T-helper 17 cell (primary cell): ENCODE measurements at places on chromosomes 1 and 21. TPM values are rescaled to one million over a fixed set of nuclear protein-coding genes. Genes with fewer than 3 reads are reported as not detected.

DNA sequence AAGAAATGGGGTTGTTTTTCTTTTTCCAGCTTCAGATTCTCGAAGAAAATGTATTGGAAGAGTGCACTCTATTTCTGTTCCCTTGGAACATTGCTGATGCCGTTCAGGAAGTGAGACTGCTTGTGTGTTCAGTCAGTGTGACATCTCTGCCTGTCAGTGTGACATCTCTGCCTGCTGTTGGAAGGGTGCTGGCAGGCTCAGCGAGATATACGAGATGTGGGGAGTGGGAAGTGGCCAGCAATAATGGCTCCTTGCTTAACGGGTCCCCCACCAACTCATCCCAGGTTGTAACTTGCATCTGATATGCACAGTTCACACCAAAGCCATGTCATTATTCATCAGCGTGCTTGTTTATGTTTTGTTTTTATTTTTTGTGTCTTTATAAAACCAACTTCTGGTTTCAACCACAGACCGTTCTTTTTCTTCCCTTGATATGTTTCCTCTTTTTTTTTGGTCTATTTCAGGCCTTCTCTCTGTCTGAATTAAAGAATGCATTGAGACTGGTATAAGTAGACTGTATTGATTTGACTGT, 145.4 kb downstream of the GALNT2 start:
- no peak for DNase-seq

Gene ATP8B2
- 192 TPM for total RNA-seq

GRCh38 chr21:46196733-46197132, 12.5 kb upstream of the SPATC1L start:
- DNase-seq: no peak

DNA sequence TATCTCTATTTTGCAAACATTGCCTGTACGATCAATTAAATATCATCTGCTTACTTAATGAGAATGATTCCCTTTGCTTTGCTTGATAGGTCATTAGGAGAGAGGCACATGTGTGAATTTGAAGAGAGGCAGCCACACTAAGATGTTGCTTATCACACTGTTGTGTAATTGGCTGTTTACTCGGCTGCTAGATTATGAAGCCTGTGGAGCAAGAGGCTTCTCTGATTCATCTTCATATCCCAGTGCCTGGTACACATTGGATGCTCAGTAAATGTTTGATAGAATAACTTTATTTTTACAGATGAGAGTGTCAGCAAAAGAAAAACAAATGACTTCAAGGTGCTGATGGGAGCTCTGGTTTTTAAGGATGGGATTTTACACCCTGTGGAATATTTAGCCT, 156.2 kb upstream of the C8B start:
- DNase-seq: no peak

Gene THBS3
- total RNA-seq: 34.6 TPM

DNA sequence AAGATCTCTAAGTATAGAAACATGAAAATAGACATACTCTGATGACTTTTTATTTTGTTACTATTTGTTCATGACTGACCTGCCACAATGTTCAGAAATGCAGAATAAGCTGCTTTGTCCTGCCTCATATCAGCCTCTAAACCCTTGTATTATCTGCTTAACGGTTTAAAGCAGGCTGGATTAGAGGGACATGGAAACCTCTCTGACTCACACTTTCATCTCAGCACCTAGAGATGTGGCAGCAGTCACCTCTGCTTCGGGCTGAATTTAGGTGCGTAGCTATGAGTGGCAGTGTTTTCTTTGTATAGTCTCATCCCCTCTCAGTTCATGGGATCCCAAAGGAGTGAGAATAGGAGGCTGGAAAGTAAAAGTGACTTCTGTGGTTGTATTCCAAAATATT, 255.4 kb downstream of the RGS7 start:
- no peak for DNase-seq

Gene CYP4A22
- total RNA-seq: not detected

GRCh38 chr1:94884106-94884505, 42.8 kb downstream of the CNN3 start:
- no peak for DNase-seq

- no peak for DNase-seq
These were observed 42.9 kb upstream of the TARBP1 start for GRCh38 chr1:234521836-234522235.

GRCh38 chr1:245086389-245086969, 68.3 kb upstream of the KIF26B start:
- DNase-seq: no peak

DNA sequence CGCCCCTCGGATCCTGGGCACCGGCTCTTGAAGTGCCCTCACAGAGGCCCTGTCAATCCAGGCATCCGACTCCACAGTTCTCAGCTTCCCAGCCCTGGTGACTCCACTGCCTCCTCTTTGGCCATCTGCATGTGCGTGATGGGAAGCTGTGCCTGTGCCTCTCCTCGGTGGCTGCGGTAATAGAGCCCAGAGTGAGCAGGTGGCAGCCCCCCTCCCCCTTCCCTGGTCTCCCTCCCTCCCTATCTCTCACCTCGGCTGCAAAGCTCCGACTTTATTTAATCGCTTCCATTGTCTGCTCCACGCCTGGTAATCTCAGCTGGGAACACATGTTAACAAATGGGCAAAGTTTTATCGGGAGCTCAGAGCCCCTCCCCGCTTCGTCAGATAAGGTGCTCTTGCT, 91.9 kb downstream of the IGSF21 start:
- no peak for DNase-seq

Gene KRTAP19-3
- not detected for total RNA-seq

Gene OR10Z1
- total RNA-seq: not detected

- no peak for DNase-seq
These were observed 46.5 kb downstream of the NCF2 start for GRCh38 chr1:183543619-183544204.

Gene UMODL1
- total RNA-seq: 0.23 TPM

GRCh38 chr1:31723828-31724359, 20.1 kb upstream of the COL16A1 start:
- no peak for DNase-seq

- no peak for DNase-seq
These were observed 297.3 kb upstream of the PROX1 start for GRCh38 chr1:213690341-213690917.

Gene NUDT4B
- total RNA-seq: not detected

- no peak for DNase-seq
These were observed 122.2 kb upstream of the ADGRL4 start for GRCh38 chr1:79128722-79129121.

DNA sequence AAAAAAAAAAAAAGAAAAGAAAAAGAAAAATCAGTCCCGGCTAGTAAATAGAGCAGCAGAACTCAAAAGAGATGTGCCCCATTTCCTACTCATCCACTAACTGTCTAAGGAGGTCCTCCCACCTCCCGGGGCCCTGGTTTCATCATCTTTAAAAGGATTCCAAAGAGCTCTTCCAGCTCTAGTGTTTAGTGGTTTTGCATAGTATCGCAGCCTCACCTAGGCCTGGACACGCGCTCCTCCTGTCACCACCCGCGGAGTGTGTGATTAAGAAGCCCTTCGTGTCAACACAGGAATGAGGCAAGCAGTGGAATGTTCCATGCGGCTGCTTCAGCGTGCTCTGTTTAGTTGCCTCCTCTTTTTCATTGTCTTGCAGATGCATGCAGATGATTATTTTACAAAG, 49.0 kb downstream of the LBR start:
- DNase-seq: no peak

GRCh38 chr1:247295274-247295684, 36.4 kb downstream of the ZNF496 start:
- no peak for DNase-seq

GRCh38 chr1:110005971-110006370, 21.4 kb downstream of the AHCYL1 start:
- DNase-seq: no peak

DNA sequence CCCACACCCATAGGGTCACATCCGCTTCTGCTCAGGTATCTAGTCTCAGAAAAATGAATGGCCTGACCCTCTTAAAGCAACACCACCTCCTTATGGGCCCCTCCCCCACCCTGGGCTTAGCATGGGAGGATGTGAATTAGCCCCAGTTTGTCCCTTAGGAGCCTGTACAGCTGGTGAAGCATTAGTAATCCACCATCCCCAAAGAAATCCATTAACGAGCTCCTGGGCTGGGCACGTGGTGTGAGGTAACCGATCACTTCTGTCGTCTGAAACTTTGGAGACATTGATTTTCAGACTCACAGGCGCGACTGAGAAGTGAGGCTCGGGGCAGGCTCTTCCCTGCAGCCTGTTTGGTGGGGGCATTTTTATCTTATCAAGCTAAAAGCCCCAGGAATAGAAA, 10.5 kb downstream of the RASSF5 start:
- DNase-seq: no peak

GRCh38 chr1:236391008-236391407, 3.1 kb upstream of the EDARADD start:
- DNase-seq: no peak

GRCh38 chr1:50038237-50038809, 14.6 kb upstream of the AGBL4 start:
- DNase-seq: no peak

- DNase-seq: no peak
These were observed 738 bp downstream of the INTS7 start for GRCh38 chr1:212034516-212035122.

DNA sequence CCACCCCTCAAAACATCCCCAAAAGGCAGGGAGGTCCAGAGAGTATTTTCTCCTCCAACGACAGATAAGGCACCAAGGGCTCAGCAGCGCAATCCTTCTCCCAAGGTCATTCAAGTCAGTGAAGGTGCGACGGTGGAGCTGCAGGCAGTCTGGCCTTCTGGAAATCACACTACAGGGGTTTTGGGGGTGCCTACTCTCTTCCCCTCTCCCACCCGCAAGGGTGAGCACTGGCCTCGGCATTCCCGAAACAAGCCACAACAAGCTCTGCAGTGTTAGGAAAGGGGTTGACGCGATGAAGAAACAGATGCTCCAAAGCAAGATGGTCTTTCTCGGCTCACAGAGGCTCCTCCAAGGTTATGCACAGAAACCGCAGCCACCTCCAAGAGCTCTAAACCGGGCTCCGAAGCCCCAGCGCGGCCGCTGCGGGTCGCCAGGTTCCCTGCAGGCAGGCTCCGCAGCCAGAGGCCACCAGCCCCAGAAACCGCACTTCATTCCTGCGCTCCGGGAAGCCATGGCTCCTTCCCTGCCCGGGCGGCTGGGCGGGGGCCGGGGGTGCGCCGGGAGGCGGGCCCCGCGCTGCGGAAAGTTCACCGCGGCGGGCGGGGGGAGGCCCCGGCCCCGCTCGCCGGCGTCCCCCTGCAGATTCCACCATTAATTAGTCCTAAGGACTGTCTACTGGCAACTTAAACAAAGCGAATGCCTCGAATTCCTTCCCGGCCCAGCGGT, 1.1 kb downstream of the LUZP1 start:
- peak; percentile 18 for DNase-seq

Gene PARS2
- total RNA-seq: 0.80 TPM

GRCh38 chr1:211928290-211928801, 97.8 kb upstream of the LPGAT1 start:
- no peak for DNase-seq

Gene CD5L
- total RNA-seq: not detected

Gene ADIPOR1
- 65.8 TPM for total RNA-seq

DNA sequence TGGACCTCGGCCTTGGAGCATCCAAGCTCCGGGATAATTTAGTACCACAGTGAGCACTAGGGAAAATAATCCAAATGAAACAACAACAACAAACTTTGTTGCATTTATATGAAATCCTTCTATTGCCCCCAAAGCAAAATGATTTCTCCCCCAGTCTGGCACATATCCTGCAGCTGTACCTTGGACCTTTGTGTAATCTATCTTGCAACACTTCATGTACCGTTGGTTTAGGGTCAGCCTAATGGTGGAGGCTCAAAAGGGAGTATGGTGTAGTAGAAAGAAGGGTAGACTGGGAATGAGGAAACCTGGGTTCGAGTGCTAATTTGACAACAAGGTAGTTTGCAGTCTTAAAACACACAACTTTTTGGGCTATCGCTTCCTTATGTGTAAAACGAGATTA, 12.1 kb downstream of the GREM2 start:
- no peak for DNase-seq

GRCh38 chr1:230592848-230593414, 49.4 kb upstream of the COG2 start:
- DNase-seq: no peak

GRCh38 chr1:201279313-201279712, 4.0 kb upstream of the PKP1 start:
- DNase-seq: no peak

Gene ABCG1
- 75.0 TPM for total RNA-seq

Gene TEKT2
- 0.29 TPM for total RNA-seq
